Astrocyte (in vitro differentiated cells and primary cell): ENCODE measurements at places on chromosomes 2 and 18. TPM values are rescaled to one million over a fixed set of nuclear protein-coding genes. Genes with fewer than 3 reads are reported as not detected.

PTPN4 gene
- 37.9 and 38.2 TPM in 2 replicates for total RNA-seq

GRCh38 chr2:7599462-7600258 lies 682.4 kb downstream of the RNF144A start:
- DNase-seq = no peak

C2orf74 gene
- 9.0 and 11.5 TPM in 2 replicates for total RNA-seq

- DNase-seq = no peak
These were observed 598 bp upstream of the C2orf69 start for GRCh38 chr2:199910338-199911051.

CTLA4 gene
- total RNA-seq = not detected in 2 replicates

DNA sequence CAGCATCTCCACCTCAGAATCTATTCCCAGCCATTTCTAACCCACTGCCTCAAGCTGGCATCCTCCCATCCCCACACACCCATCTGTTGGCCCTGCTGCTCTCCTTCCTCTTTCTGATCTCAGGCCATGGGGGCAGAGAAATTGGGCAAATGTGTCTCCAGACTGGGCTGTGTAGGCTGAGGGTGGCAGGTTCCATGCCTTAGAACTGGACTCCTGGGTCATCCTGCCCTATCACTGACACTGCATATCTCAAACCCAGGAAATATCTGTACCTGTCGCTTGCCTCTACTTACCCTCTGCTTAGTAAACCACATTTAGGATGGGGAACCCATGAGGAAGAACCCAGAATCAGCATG lies 1.8 kb downstream of the WNT10A start:
- DNase-seq = no peak

DNA sequence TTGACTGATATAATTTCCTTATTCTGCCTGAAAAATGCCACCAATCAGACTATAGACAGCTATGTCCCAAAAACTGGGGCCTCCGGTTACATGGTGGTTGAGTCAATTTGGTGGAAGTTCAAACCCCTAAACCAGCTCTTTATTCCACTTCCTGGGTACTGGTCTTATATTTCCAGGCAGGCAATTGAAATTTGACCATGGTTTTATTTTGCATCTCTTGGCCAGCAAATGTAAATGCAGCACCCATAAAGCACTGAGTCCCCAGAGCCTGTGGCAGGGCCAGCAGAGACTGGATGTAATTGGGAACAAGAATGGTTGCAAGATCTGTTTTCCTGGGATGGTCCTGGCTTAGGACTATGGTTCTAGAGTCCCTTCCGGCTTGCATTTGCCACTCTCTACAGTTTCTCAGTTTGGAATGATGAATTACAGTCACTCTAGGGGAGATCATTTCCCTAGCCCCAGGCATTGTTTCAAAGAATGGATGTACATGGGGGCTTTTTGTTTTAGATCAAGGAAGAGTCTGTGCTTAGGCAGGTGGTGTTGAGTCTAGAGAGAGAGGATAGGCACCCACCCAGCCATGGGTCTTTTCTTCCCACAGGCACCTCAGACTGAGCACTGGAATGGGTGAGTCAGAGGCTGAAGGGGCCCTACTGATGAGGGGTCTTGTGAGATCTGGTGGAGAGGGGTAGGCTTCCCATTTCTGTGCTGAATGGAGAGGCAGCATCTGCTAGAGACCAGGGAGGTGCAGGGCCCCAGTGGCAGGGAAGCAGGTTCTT lies 108.4 kb upstream of the CDC42EP3 start:
- DNase-seq = no peak

- DNase-seq = peak; percentile 92
These were observed 104.9 kb downstream of the ASAP2 start for GRCh38 chr2:9311488-9311887.

KCNJ3 gene
- not detected in 2 replicates for total RNA-seq

GRCh38 chr2:12155303-12156051 lies 409.0 kb downstream of the LPIN1 start:
- peak; percentile 87 for DNase-seq

CPLX4 gene
- total RNA-seq = not detected in 2 replicates

- DNase-seq = peak; percentile 16
These were observed 44.7 kb downstream of the GYPC start for GRCh38 chr2:126700677-126701076.

SIX2 gene
- 7.4 and 10.1 TPM in 2 replicates for total RNA-seq

GRCh38 chr2:241760301-241760771 lies 16.3 kb upstream of the GAL3ST2 start:
- no peak for DNase-seq

- peak; percentile 78 for DNase-seq
These were observed 42.9 kb upstream of the MYO1B start for GRCh38 chr2:191202209-191202721.

TXNDC2 gene
- total RNA-seq = 0.07 TPM in 1 of 2 replicates, not detected in the other

BMP10 gene
- total RNA-seq = not detected in 2 replicates

- no peak for DNase-seq
These were observed 87.2 kb upstream of the NXPH2 start for GRCh38 chr2:138867341-138867740.

- peak; percentile 58 for DNase-seq
These were observed 34.2 kb downstream of the CERS6 start for GRCh38 chr2:168490015-168490874.

DNA sequence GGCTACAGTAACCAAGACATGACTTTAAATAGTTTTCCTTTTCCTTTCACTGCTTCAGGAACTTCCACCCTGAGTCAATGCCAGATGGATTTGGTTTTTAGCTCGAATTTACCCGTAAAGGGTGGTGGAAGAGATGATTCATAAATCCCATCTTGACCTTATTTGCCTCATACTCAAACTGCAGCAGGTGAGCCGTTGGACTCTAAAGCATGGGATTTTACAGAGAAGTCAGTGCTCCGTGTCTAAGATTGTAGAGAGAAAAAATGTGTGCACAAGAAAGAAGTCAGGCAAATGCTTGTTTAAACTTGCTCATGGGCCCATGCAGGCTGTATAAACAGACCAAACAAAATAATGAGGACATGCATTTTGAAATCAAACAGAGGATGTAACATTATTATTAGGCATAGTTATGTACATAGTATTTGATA lies 369.7 kb upstream of the TRIB2 start:
- peak; percentile 62 for DNase-seq

DNA sequence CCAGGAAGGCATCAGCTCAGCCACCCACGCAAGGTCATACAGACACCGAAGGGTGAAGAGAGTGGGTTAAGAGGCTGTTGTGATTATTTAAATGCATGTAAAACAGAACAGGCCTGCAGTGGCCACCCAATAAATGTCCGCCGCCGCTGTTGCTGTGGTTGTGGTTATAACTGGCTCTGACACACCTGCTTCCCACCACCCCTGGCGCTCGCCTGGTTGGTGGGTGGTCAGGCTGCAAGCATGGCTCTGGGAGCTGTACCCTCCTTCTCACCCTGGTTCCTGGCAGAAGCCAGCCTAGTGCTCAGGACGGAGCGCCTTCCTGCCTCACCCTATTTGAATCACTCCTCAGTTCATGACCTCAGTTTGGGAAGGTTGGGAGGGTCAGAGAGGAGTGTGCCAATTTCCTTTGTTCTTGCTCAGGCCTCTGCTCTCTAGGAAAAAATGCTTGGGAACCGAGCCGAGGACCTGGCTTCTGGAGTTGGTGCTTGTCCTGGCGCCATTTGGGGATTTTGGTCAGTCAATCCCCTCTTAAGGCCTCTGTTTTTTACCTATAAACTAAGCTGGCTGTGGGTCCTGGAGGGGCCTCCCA lies 5.3 kb upstream of the CRYBA2 start:
- DNase-seq = no peak

GRCh38 chr18:44135741-44136140 lies 544.9 kb upstream of the SETBP1 start:
- no peak for DNase-seq

GRCh38 chr2:142010477-142011270 lies 120.1 kb downstream of the LRP1B start:
- peak; percentile 77 for DNase-seq

GRCh38 chr18:58934356-58934755 lies 69.7 kb downstream of the ZNF532 start:
- no peak for DNase-seq

- DNase-seq = no peak
These were observed 75.3 kb downstream of the GORASP2 start for GRCh38 chr2:171004363-171004762.

DNA sequence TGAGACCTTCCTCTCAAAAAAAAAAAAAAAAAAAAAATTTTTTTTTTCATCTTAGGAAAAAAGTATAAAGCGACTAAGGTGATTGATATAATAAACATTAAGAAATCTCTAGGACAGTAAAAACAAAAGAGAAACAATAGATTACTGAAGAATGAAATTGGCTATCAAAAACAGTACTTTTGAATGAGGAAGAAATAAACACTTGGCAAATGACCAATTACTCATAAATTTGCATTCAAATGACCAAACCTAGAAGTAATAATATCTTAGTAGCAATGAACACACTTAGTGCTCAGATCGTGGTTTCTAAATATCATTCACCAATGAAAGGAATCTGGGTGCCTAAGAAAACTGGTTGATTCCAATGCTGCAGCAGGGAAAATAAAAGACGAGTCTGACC lies 10.3 kb upstream of the SCRN3 start:
- no peak for DNase-seq

GRCh38 chr2:138279871-138280270 lies 221.7 kb upstream of the SPOPL start:
- no peak for DNase-seq

GRCh38 chr2:18896125-18896764 lies 306.9 kb upstream of the NT5C1B start:
- no peak for DNase-seq

DNA sequence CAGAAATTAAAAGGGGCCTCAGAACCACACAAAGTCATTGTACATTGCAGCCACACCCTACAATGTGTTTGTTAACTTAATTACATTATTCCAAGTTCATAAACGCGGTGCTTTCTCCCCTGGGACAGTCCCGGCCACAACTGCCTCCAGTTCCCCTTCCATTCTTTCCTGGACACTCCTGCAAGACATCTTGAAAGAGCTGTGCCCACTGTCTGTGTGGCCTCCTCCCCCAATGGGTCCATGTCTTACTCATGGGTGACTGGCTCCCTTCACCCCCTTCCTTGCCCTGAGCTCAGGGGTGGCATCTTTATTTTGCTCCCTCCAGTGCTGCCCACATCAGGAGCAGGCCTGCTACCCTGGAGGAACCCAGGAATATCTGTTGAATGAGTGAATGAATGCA lies 287.7 kb downstream of the MYT1L start:
- DNase-seq = no peak

GRCh38 chr2:165787334-165787733 lies 6.7 kb downstream of the GALNT3 start:
- peak; percentile 12 for DNase-seq

GRCh38 chr2:150404147-150404546 lies 83.3 kb downstream of the RND3 start:
- DNase-seq = no peak

- DNase-seq = no peak
These were observed 22.4 kb upstream of the SLC25A52 start for GRCh38 chr18:31783059-31783458.

LYG2 gene
- not detected in 2 replicates for total RNA-seq

DNA sequence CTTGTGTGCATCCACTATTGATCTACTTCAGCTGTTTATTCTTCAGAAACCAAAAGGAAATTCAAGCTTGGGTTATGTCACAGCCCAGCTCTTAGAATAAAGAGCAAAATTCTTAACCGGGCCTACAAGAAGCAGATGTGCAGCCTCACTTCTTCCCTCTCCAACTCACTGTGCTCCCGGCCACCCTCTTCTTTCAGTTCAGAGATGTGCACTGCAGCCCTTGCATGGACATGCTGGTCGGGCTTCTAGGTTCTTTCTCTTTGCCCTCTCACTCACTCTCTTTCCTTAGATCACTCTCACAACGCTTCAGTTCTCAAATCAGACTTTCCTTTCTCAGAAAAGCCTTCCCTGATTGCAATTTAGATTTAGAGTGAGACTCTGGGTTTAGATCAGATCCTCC lies 104.1 kb downstream of the CHN1 start:
- DNase-seq = no peak

- peak; percentile 23 for DNase-seq
These were observed 284.9 kb downstream of the INSIG2 start for GRCh38 chr2:118372886-118373830.

DNA sequence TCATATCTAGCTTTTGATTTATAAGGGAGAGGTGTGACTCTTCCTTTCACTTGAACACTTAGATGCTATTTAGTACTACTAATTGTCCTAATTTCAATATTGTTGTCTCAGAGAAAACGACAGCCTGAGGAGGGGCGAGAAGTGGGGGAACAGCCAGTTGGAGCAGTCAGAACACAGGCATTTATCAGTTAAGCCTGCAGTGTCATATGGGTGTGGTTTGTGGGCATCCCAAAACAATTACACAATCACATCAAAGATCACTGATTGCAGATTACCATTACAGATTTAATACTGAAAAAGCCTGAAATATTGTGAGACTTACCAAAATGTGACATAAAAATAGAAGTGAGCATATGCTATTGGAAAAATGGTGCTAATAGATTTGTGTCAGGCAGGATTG lies 15.8 kb downstream of the TMEM131 start:
- no peak for DNase-seq

DNA sequence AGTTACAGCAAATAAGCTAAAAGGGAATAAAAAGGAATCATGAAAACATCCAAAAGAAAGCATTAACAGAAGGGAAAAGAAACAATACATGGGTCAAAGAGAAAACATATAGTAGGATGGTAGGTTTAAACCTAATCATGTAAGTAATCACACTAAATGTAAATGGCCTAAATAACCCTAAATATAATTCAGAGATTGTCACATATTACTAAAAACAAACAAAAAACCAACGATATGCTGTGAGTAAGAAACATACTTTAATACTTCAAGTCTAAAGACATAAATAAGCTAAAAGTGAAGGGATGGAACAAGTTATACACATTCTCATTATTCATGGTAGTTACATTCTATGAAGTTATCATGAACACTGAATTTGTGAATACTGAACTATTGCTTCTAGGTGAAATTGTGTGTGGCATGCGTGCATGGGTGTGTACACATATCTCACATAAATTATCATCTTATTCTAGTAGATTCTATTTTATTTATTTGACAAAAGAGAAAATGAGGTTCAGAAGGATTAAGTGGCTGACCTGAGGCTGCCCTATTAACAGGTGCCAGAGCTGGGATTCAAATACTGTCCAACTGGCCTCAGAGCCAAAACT lies 170.9 kb downstream of the SEPTIN10 start:
- DNase-seq = no peak

DNA sequence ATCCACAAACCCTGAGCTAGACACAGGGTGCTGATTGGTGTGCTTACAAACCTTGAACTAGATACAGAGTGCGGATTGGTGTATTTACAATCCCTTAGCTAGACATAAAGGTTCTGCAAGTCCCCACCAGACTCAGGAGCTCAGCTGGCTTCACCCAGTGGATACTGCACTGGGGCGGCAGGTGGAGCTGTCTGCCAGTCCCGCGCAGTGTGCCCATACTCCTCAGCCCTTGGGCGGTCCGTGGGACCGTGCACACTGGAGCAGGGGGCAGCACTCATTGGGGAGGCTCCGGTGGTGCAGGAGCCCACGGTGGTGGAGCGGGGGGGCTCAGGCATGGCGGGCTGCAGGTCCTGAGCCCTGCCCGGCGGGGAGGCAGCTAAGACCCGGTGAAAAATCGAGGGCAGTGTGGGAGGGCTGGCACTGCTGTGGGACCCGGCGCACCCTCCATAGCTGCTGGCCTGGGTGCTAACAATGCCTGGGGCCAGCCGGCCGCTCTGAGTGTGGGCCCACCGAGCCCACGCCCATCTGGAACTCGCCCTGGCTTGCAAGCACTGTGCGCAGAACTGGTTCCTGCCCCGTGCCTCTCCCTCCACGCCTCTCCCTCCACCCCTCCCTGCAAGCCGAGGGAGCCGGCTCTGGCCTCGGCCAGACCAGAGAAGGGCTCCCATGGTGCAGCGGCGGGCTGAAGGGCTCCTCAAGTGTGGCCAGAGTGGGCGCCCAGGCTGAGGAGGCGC lies 75.6 kb downstream of the MOB4 start:
- no peak for DNase-seq

GRCh38 chr2:32852856-32853255 lies 93.9 kb upstream of the LTBP1 start:
- DNase-seq = peak; percentile 3
